A549 treated with Hydrocortisone at 1 μM for 4 hours (cell line): ENCODE measurements at places on chromosomes 13 and 19. TPM values are rescaled to one million over a fixed set of nuclear protein-coding genes. Genes with fewer than 3 reads are reported as not detected.

The PSG7 gene
- total RNA-seq = 0.10 TPM in 1 of 5 replicates, not detected in the others

The SYCN gene
- not detected in 5 replicates for total RNA-seq

The SIGLEC11 gene
- 0.07 to 0.13 TPM (median 0.07 TPM) in 5 replicates for total RNA-seq

The MCEMP1 gene
- not detected in 5 replicates for total RNA-seq

The ZNF582 gene
- 0.95 to 1.6 TPM (median 1.1 TPM) in 5 replicates for total RNA-seq

The MAST1 gene
- 1.3 to 2.1 TPM (median 1.8 TPM) in 5 replicates for total RNA-seq

The LINGO3 gene
- 0.05 to 0.07 TPM in 2 of 5 replicates, not detected in the others for total RNA-seq

The FFAR2 gene
- not detected in 5 replicates for total RNA-seq

The PPM1N gene
- 6.8 to 9.0 TPM (median 7.4 TPM) in 5 replicates for total RNA-seq

The STAP2 gene
- 0.22 TPM in 1 of 5 replicates, not detected in the others for total RNA-seq

The ZNF177 gene
- 0.43 to 0.76 TPM (median 0.58 TPM) in 5 replicates for total RNA-seq

The DIAPH3 gene
- 6.1 to 10.8 TPM (median 7.8 TPM) in 5 replicates for total RNA-seq

The WDR62 gene
- total RNA-seq = 23.1 to 26.0 TPM (median 25.2 TPM) in 5 replicates

The POLR1G gene
- total RNA-seq = 45.2 to 51.3 TPM (median 49.5 TPM) in 5 replicates

The CDADC1 gene
- 6.5 to 9.8 TPM (median 8.6 TPM) in 5 replicates for total RNA-seq

The VSIG10L gene
- total RNA-seq = 11.6 to 16.8 TPM (median 14.1 TPM) in 5 replicates

The SIGLEC12 gene
- total RNA-seq = not detected in 5 replicates

The KCNC3 gene
- 1.2 to 1.4 TPM (median 1.4 TPM) in 5 replicates for total RNA-seq

The NCR1 gene
- total RNA-seq = not detected in 5 replicates
